ENCODE measurements at places on chromosomes 6 and 20.

- no peaks in the 10 kb centered on the region for H3K27me3 ChIP-seq
- H3K27ac ChIP-seq: peak overlapping the region; percentile 67
- peak overlapping the region; percentile 30 for H3K4me3 ChIP-seq
- peaks cover 11% of the 10 kb centered on the region for H3K36me3 ChIP-seq
- peaks cover 61% of the 10 kb centered on the region for H3K4me1 ChIP-seq
Observed at GRCh38 chr6:52305411-52305810, 20.9 kb upstream of the MCM3 start.

DNA sequence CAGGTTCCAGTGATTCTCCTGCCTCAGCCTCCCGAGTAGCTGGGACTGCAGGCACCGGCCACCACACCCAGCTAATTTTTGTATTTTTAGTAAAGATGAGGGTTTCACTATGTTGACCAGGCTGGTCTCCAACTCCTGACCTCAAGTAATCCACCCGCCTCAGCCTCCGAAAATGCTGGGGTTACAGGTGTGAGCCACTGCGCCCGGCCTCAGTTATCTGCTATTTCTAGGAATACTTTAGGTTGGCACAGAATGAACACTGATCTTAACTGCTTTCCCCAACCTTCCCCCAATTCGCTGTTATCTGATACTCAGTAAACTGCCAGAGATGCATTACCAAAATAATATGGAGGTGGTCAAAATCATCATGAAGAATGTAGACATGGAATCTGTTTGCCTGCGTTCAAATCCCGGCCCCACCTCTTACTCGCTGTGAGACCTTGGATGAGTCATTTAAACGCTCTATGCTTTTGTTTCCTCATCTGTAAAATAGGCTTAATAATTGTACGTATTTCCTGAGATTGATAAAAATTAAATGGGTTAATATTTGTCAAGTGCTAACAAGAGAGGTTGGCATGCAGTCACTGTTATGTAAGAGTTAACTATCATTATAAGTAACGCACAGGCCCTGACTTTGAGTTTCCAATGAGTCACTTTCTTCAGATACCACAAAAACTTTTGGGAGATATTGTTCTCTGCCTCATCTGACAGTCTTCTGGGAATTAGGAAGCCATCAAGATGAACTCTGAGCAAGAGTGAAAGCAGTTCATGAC, 44.5 kb upstream of the NCOA3 start:
- peaks cover 47% of the 10 kb centered on the region for H3K4me1 ChIP-seq
- peaks cover 2% of the 10 kb centered on the region for H3K36me3 ChIP-seq
- H3K27me3 ChIP-seq: no peaks in the 10 kb centered on the region
- no peak overlapping the region for H3K27ac ChIP-seq

DNA sequence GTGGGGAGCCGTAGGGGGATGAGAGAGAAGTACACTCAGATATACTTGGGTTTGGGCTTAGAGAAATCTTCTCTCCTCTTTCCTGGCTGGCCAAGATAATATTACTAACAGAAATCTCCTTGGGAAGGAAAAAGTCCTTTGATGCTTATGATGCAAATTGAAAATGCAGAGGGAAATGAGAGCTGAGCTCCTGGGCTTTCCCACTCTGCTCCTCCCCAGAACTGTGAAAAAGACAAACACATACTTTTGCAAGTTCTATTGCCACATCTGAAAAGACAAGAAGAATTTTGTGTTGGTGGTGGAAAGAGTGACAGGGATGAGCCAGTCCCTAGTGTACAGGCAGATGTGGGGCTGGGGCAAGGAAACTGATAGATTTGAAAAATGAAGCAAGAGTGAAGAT, 185.9 kb downstream of the ANKRD60 start:
- no peak overlapping the region for H3K27ac ChIP-seq
- H3K36me3 ChIP-seq: no peaks in the 10 kb centered on the region
- no peaks in the 10 kb centered on the region for H3K27me3 ChIP-seq
- no peak for DNase-seq
- no peaks in the 10 kb centered on the region for H3K4me1 ChIP-seq

- DNase-seq: no peak
- no peaks in the 10 kb centered on the region for H3K36me3 ChIP-seq
- no peak overlapping the region for H3K4me3 ChIP-seq
- H3K27me3 ChIP-seq: no peaks in the 10 kb centered on the region
- H3K27ac ChIP-seq: no peak overlapping the region
Observed at GRCh38 chr6:23983735-23984134, 142.3 kb upstream of the NRSN1 start.

DNA sequence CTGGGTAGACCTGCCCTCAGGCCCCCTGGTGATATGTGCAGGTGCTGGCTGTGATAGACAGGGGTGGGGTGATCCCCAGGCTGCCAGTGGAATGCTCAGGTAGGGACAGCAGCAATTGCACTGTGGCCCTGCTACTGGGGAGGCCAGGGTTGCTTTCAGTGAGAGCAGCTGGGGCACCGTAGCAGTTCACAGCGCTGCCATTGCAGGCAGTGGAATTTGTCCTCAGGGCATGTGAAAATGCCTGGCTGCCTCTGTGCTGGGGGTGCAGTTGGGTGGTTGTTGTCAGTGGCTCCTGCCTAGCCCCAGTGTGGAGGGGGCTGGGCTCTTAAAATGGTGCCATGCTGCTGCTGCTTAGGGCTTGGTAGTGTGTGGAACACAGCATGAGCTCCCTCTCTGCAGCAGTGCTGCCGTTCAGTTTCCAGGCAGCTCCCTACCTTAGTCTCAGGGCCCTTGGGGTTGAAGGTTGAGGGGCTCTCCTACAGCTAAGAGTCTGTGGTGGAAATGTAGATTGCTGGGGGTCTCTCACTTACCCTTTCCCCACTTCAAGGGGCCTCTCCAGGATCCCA, 23.6 kb downstream of the GJA10 start:
- peaks cover 4% of the 10 kb centered on the region for H3K4me1 ChIP-seq
- no peaks in the 10 kb centered on the region for H3K27me3 ChIP-seq
- H3K27ac ChIP-seq: no peak overlapping the region
- no peak overlapping the region for H3K4me3 ChIP-seq

GRCh38 chr6:47428288-47428687, 49.3 kb upstream of the CD2AP start:
- peaks cover 8% of the 10 kb centered on the region for H3K4me1 ChIP-seq
- H3K36me3 ChIP-seq: peaks cover 13% of the 10 kb centered on the region
- DNase-seq: no peak
- no peak overlapping the region for H3K27ac ChIP-seq
- H3K4me3 ChIP-seq: no peak overlapping the region

DNA sequence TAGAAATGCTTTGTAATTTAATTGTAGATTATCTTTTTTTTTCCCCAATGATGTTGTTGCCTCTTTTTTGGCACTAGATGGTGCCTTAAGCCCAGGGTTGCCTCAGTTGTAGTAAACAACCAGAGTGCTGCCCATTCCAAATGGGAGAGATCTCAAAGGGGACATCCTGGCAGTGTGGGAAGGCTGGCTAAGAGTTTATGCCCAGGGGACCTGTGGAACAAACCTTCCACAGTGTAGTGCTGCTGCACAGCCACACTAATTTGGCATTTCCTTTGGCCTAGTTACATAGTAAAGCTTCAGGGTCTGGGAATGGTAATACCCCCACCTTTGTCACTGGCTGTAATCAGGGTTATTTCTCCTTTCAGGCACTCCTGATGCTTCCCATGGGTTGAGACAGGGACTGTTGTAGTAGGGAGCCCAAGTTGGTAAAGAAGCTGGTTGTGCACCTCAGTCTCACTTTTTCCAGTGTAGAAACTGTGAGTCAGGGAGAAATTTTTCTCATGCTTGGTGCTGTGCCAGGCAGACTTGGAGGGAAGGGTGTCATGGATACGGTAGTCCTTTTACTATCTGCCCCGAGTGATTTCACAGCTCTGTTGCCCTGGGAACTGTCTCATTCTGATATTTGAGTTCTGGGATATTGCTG, 177.8 kb upstream of the ECI2 start:
- H3K36me3 ChIP-seq: no peaks in the 10 kb centered on the region
- H3K27ac ChIP-seq: no peak overlapping the region
- peaks cover 3% of the 10 kb centered on the region for H3K27me3 ChIP-seq

- no peak overlapping the region for H3K4me3 ChIP-seq
- H3K4me1 ChIP-seq: no peaks in the 10 kb centered on the region
- no peak overlapping the region for H3K27ac ChIP-seq
- DNase-seq: no peak
- no peaks in the 10 kb centered on the region for H3K36me3 ChIP-seq
- no peaks in the 10 kb centered on the region for H3K27me3 ChIP-seq
Observed at GRCh38 chr20:15565786-15566185, 1007.5 kb downstream of the KIF16B start.

GRCh38 chr6:106069478-106069877, 16.7 kb upstream of the PRDM1 start:
- H3K27me3 ChIP-seq: peaks cover 22% of the 10 kb centered on the region
- H3K27ac ChIP-seq: no peak overlapping the region
- peaks cover 3% of the 10 kb centered on the region for H3K36me3 ChIP-seq
- DNase-seq: no peak

GRCh38 chr20:53631909-53632662, 38.4 kb upstream of the ZNF217 start:
- H3K27me3 ChIP-seq: no peaks in the 10 kb centered on the region
- H3K27ac ChIP-seq: no peak overlapping the region
- H3K36me3 ChIP-seq: no peaks in the 10 kb centered on the region
- H3K4me3 ChIP-seq: no peak overlapping the region
- peaks cover 31% of the 10 kb centered on the region for H3K4me1 ChIP-seq

- peaks cover 13% of the 10 kb centered on the region for H3K4me1 ChIP-seq
- peak; percentile 29 for DNase-seq
- H3K27ac ChIP-seq: peak overlapping the region; percentile 73
Observed at GRCh38 chr20:56359212-56360132, 698 bp downstream of the FAM210B start.

- no peak overlapping the region for H3K4me3 ChIP-seq
- H3K36me3 ChIP-seq: no peaks in the 10 kb centered on the region
- no peak for DNase-seq
- H3K27ac ChIP-seq: no peak overlapping the region
- H3K4me1 ChIP-seq: peaks cover 2% of the 10 kb centered on the region
Observed at GRCh38 chr6:96301023-96301422, 220.6 kb upstream of the UFL1 start.

DNA sequence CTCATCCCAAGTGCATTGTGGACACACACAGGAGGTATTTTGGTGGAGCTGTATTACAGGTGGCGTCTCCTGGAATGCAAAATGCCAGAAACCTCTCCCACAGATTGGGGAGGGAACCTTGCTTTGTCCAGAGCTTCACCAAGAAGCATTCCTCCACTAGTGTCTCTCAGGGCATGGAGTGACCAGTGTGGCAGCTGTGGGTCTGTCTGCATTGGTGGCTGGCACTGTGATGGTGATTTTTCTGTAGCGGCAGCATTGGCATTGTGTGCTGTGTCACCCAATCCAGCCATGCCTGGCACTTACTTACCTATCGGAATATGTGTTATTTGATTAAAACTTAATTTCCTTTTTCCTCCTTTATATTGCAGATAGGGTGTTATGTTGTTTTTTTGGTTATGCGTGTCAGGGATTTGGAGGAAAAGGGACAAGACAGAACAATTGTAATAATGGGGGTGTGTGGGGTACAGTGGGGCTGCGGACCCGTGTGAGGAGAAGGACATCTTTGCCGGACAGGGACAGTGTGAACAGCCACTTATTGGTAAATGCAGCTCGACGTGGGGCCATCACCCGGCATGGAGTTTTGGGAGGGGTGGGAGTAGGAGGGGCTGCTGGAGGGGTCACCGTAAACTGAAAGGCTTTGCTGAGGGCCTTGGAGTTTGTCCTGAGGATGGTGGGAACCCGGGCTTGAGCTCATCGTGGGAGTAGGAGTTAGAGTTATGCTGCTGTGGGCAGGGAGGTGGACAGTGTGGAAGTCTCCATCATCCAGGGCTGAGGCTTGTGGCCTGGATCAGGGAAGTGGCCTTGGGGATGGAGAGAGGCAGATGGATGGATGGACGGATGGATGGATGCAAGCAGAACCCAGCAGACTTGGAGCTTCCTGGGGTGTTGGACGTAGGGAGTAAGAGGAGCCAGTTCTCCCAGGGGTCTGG, 105.0 kb downstream of the SYCP2 start:
- H3K27me3 ChIP-seq: no peaks in the 10 kb centered on the region
- no peak overlapping the region for H3K4me3 ChIP-seq
- DNase-seq: peak; percentile 4
- H3K27ac ChIP-seq: no peak overlapping the region
- no peaks in the 10 kb centered on the region for H3K4me1 ChIP-seq

GRCh38 chr20:50170549-50171220, 17.2 kb upstream of the PEDS1 start:
- H3K4me1 ChIP-seq: peaks cover 19% of the 10 kb centered on the region
- DNase-seq: no peak
- no peak overlapping the region for H3K4me3 ChIP-seq
- no peaks in the 10 kb centered on the region for H3K36me3 ChIP-seq

- DNase-seq: peak; percentile 70
- H3K4me3 ChIP-seq: no peak overlapping the region
- no peaks in the 10 kb centered on the region for H3K36me3 ChIP-seq
Observed at GRCh38 chr20:62977613-62978560, 25.4 kb downstream of the SLC17A9 start.

GRCh38 chr20:24483435-24484080, 14.1 kb downstream of the SYNDIG1 start:
- H3K27ac ChIP-seq: no peak overlapping the region
- peaks cover 3% of the 10 kb centered on the region for H3K4me1 ChIP-seq
- no peak overlapping the region for H3K4me3 ChIP-seq
- no peaks in the 10 kb centered on the region for H3K36me3 ChIP-seq
- H3K27me3 ChIP-seq: no peaks in the 10 kb centered on the region
- no peak for DNase-seq

DNA sequence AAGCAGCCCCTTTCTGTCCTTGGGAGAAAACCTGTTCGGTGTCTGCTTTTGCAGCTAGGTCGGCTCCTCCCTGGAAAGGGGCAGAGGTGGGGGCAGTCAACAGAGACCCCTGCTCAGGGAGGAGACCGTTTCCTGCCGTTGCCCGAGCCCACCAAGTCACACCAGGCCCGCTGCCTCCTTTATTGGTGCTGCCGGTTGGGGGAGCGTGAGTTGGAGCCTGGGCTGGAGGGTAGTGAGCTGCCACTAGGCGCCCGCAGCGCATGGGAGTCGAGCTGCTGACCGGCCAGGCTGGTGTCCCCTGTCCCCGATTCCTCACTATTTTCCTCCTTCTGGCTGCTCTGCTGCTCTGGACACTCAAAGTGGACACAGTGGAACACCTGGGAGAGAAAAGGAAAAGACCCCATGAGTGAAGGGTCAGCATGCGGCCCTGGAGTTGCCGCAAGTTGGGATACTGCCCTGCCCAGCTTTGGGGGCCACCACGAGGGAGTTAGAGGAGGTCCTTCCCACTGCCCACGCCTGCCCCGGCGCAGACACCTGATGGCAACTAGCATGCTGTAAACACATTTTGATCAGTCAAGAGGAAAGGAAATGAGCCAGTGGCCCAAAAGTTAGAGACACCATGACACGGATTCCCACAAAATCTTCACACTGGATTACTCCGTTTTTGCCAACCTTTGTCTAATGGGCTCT, 355.4 kb downstream of the ZFAND3 start:
- DNase-seq: no peak
- H3K4me1 ChIP-seq: peaks cover 2% of the 10 kb centered on the region
- no peak overlapping the region for H3K27ac ChIP-seq
- H3K36me3 ChIP-seq: no peaks in the 10 kb centered on the region

DNA sequence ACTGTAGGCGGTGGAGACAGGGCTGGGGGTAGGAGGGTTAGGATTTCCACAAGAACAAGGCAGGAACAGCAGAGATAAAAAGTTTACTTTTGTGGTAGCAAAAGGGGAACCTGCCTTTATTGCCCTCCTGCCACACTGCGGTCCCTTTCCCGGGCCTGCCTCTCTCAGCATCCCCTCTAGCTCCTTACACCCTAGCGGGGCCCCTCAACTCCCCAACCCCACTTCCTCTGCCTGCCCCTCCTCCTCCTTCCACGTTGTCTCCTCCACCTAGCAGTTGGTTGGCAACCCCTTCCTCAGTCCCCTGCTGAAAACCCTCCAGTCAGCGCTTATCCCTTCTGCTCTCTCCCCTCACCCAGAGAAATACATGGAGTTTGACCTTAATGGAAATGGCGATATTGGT, 714 bp downstream of the AIF1 start:
- H3K27ac ChIP-seq: peak overlapping the region; percentile 86
- H3K27me3 ChIP-seq: no peaks in the 10 kb centered on the region
- H3K4me3 ChIP-seq: peak overlapping the region; percentile 71
- DNase-seq: peak; percentile 40

All from activated CD4-positive, alpha-beta T cell treated with anti-CD3 and anti-CD28 coated beads, Interleukin-2, amount 10 ng/mL, durations not matched to agents 7 days and 5 days (primary cell).